ENCODE measurements at places on chromosomes 12 and 14.

DNA sequence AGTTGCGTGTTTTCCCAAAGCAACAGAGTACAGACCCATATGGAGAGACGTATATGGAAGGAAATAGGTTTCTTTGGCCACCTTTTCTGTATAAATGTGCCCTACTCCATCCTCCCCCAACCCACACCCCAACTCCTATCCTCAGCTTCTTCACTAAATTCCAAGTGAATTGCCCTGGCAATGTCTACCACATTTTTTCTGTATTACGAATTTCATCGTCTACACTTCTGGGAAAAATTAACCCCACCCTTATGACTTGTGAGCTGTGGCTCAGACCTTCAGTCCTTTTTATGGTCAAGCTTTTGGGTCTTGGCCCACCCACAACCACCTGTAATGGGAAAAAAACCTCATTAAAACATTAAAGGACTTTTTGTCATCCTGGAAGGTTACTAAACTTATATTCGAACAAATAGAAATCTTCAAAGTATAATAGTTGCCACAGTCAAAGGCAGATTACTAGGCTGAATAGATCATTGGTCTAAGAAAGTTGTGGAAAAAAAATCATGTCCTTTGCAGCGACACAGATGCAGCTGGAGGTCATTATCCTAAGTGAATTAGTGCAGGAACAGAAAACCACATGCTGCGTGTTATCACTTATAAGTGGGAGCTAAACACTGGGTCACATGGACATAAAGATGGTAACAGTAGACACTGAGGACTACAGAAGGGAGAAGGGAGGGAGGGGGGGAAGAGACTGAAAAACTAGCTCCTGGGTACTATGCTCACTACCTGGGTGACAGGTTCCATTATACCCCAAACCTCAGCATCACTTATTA lies 15.7 kb upstream of the NFKBIA start:
- DNase-seq: no peak

GRCh38 chr12:26519462-26519861 lies 313.5 kb downstream of the ITPR2 start:
- DNase-seq: no peak

DNA sequence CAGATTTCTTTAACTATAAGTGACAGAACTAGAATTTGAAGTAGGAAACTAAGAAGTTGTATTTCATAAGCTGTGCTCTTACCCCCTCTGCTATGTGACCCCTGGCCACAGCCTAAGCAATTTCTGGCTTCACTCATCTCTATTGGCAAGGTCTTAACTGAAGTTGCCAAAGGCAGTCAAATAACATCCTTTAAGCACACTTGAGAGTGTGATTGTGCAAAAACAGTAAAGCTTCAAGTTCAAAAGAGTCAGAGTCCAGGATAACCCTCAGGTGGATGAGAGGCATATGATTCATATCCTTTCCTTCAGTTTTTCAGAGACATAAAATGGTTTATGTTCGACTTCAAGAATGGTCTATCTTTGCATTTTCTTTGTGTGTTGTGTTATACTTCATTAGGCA lies 45.2 kb downstream of the GRIP1 start:
- DNase-seq: no peak

GRCh38 chr12:78239544-78239943 lies 408.9 kb downstream of the NAV3 start:
- no peak for DNase-seq

GRCh38 chr14:92973798-92974372 lies 50.9 kb downstream of the CHGA start:
- DNase-seq: no peak

DNA sequence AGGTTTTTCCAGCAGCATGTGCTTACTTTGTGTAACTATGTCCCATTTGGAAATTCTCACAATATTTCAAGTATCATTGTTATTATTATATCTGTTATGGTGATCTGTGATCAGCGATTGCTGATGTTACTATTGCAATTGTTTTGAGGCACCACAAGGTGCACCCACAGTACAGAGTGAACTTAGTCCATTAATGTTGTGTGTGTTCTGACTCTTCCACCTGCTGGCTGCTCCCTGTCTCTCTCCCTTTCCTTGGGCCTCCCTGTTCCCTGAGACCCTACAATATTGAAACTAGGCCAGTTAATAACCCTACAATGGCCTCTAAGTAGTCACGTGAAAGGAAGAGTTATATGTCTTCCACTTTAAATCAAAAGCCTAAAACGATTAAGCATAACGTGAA lies 153.9 kb downstream of the PIK3C2G start:
- DNase-seq: no peak

- no peak for DNase-seq
Observed at GRCh38 chr12:75921622-75922289, 109.8 kb downstream of the PHLDA1 start.

GRCh38 chr12:70451528-70451927 lies 85.4 kb downstream of the KCNMB4 start:
- DNase-seq: no peak

- DNase-seq: no peak
Observed at GRCh38 chr12:114444422-114445279, 38.7 kb upstream of the TBX5 start.

DNA sequence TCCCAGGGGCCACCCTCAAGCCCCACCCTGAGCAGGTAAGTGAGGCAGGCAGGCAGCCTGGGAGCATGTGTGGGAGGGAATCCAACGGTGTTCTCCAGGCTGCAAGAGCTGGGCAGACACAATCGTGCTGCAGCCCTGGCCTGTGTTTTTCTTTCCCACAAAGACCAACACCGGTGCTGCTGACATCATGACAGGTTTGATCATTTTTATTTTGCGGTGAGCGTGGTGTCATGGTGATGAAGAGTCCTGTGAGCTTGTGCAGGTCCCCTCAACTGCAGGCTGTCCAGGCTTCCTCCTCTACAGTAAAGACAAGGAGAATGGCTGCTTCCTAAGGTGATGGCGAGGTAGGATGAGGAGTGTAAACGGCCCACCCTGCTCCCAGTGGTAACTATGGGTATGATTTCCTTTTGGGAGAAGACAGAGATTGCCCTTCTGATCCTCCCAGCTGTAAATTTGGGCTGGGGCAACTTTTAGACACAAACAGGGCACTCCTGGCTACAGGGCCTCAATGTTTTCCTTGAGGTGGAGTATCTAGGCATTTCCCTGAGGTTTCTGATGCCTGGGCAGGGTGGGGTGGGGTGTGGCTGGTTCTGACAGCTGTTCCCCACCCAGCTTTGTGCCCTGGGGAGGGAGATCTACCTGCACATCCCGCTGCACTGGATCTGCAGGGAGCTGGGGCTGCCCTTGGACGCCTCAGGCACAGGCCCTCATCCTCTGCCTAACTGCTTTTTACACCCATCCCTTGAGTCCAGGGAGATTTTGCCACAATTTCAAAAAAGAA lies 109.1 kb downstream of the VCPKMT start:
- DNase-seq: no peak

GRCh38 chr14:54528973-54529372 lies 19.3 kb downstream of the CGRRF1 start:
- DNase-seq: no peak
